M059J (cell line): ENCODE measurements at places on chromosomes 3 and 15. TPM values are rescaled to one million over a fixed set of nuclear protein-coding genes. Genes with fewer than 3 reads are reported as not detected.

The GRK7 gene
- total RNA-seq = not detected in 2 replicates

DNA sequence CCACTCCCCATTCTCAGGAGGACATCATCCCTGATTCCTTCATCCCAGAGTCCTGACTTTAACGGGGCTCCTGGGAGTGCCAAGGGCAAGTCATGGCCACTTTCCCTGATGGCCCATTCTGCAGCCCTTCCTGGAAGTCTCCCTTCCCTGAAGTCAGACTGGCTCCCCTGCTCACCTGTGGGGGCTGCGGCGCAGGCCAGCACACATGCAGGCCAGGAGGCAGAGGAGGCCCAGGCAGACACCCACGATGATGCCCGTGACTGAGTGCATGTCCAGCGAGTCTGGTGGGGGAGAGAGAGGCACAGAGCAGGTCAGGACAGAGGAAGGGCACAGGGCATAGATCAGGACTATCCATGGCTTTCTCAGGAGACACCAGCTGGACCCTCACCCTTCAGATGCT lies 8.6 kb upstream of the IGDCC3 start:
- DNase-seq = no peak

GRCh38 chr15:83115831-83116565 lies 8.6 kb downstream of the TM6SF1 start:
- no peak for DNase-seq

GRCh38 chr15:39407116-39407515 lies 173.8 kb upstream of the THBS1 start:
- DNase-seq = no peak
